ENCODE measurements at places on chromosomes 5 and 9.

- DNase-seq: no peak
These were observed 11.8 kb upstream of the CXXC5 start for GRCh38 chr5:139636207-139636792.

- DNase-seq: peak; percentile 68
These were observed 34.0 kb upstream of the AFAP1L1 start for GRCh38 chr5:149237662-149238061.

GRCh38 chr5:139263536-139263935 lies 30.0 kb upstream of the MATR3 start:
- no peak for DNase-seq

GRCh38 chr9:967436-967835 lies 9.0 kb upstream of the DMRT3 start:
- peak; percentile 56 for DNase-seq

DNA sequence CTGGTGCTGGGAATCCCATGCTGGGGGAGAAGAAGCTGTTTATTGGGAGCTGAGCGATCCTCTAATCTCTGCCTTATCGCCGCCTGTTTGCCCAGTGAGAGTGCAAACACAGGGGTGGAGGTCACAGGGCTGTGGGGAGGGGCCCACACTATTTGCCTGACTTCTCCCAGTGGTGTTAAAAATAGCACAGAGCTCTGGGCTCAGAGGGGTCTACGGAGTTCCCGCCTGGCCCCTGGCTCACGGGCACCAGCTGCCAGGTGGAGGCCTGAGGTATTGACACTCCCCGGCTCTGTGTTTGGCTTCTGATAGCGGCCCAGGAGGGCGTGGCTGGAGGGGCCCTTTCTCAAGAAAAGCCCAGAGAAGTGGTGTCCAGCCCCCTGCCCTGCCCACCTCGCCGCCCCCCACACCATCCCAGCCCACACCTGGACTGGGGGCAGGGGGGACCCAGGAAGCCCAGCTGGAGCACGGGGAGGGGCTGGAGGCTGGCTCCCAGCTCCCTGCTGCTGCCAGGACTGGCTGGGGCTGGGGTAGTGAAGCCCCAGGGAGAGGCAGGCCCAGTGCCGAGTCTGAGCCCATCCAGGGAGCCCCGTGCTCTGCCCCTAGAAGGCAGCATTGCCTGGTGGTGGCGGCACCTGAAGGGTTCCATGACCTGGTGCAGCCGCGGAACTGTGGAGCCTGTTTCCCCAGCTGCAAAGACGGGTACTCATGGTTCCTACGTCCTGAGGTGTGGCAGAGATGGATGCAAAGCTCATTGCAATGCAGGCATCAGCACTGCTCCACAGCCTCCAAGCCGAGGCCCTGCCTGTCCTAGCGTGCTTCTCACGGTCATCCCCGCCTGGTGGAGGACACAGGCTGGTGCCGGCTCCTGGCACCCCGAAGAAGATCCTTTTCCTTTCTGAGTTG lies 35.7 kb upstream of the EGFL7 start:
- peak; percentile 68 for DNase-seq

- peak; percentile 19 for DNase-seq
These were observed 657 bp downstream of the MTRR start for GRCh38 chr5:7869474-7870136.

DNA sequence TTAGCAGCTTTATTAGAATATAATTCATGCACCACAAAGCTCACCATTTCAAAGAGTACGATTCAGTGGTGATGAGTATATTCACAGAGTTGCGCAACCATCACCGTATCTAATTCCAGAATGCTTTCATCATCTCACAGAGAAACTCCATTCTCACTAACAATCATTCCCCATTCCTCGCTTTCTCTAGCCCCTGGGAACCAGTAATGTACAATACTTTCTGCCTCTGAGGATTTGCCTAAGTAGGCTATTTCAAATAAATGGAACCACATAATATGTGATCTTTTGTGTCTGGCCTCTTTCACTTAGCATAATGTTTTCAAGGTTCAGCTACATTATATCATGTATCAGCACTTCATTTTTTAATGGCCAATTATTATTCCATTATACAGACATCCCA lies 145.1 kb upstream of the ADAMTS16 start:
- no peak for DNase-seq

GRCh38 chr5:151053796-151054462 lies 26.9 kb downstream of the TNIP1 start:
- no peak for DNase-seq

DNA sequence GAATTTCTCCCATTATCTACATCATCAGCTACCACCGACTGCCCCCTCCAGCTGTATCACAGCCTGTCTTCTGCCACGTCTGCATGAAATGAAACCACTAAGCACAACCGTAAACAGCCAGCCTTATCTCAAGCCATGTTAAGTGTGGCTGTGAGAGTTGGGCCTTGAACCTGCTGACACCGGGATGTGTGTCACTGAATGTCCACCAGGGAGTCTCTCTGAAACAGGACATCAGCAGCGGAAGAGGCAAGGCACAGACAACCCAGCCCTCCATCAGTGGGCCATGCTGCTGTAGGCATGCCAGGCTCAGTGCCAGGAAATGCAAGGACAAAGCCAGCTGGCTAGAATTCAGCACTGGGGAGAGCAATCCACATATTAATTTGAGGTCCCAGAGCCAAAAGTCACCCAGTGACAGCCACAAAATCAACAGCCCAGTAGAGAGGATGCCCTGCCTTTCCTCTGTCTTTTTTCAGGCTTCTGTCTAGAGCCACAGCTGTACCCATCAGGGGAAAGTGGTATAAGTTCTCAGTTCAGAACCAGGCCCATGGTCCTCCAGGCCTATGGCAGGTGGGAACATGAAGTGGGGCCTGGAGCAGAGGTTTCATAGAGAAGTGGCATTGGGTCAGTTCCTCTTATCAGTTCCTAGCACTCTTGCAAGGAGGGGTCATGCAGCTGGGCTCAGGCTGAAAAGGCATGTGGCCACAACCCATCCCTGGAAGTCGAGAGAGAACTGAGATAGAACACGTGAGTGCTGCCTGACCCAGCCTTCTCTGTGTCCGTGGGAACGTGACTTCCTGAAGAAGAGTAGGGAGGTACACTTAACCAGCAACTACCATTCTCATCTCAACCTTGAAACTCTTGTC lies 199.4 kb downstream of the ESM1 start:
- no peak for DNase-seq

DNA sequence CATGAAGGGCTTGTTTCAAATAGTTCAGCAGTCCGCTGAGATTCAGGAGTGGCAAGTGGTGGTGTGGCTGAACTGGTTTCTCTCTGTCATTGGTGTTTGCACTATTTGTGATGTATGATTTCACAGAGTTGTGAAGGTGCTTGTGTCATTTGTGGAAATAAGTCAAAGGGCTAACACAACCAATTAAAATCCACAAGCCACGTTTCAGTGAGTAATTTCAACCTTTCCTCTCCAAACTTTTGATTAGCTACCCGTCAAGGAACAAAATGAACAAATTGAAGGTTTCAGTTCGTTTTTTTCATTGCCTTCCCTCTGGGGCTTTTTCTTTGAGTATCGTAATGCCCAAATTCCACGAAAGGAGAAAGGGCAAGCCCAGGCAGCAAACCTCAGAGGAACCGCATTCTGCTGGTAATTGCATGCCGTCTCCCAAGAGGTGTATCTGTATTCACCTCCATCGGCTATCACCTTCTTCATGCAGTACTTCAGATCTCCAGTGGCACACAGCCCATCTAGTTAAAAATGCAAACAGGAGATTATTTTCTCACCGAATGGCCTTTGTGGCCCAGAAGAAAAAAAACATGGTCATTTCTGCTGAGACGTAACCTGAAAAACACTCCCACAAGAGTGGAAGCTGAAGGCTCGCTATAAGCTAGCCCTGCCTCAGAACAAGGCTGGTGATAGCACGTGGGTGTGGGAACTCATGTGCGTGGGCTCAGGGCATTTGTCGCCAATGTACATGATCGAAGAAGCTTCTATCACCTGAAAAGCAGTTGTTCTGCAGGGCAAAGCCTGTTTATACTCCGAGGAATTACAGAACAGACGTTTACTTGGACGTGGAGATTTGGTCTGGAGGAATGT lies 197.1 kb downstream of the NR3C1 start:
- DNase-seq: no peak

DNA sequence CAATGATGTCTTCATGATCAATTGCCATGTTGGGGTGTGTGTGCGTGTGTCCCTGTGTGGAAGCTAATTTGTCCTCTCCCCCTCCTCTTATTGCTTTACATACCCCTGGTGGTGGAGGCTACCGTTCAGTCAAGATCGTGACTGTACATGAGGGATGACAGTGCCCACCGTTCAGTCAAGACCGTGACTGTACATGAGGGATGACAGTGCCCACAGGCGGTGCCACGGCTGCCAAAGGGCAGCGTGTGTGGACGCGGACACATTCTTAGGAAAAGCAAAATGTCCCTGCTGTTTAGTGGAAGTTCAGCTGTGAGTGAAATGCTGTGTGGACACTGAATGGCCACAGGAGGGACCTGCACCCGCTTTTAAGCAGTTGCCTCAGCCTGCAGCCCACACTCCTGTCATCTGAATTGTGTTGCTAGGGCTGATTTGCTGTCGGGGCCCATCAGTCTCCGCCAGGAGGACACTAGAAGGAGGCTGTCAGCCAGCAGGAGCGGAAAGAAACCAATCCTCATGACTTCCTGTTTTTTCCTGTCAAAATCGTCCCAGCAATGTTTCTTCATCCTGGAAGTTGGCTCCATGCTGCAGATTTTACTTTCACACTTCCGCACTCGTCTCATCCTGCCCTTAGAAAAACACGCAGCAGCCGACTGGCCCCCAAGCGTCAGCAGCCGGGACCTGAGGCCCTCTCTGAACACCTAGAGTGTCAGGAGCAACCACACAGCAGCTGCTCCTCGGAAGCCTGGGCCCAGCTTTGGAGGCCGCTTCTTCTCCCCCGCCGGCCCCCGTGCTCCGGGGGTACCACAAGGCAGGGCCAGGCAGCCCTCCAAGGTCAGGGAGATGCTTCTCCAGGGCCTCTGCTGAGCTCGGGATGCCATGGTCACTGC lies 9.1 kb downstream of the OR2V1 start:
- peak; percentile 47 for DNase-seq

- DNase-seq: no peak
These were observed 35.5 kb downstream of the POU5F2 start for GRCh38 chr5:93705896-93706295.

DNA sequence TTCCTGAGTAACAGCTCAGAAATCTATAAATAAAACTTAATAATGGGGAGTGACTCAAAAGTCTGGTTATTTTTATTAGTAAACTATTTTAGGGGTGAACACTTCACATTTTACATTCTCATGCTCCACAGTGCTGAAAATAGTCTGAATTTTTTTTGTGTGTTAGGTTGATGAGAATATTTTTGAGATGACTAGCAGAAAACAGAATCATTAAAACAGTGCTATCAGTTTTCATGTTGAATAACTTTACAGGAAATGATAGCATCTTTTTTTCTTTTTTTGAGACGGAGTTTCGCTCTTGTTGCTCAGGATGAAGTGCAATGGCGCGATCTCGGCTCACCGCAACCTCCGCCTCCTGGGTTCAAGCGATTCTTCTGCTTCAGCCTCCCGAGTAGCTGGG lies 60.3 kb downstream of the TMC1 start:
- DNase-seq: no peak

GRCh38 chr5:24183981-24184380 lies 460.8 kb downstream of the CDH10 start:
- no peak for DNase-seq

- peak; percentile 33 for DNase-seq
These were observed 451.8 kb downstream of the RAB3C start for GRCh38 chr5:59034498-59035186.

- no peak for DNase-seq
These were observed 190.1 kb downstream of the CWC27 start for GRCh38 chr5:64958757-64959391.

GRCh38 chr9:124349267-124349666 lies 66.0 kb downstream of the PSMB7 start:
- DNase-seq: no peak

DNA sequence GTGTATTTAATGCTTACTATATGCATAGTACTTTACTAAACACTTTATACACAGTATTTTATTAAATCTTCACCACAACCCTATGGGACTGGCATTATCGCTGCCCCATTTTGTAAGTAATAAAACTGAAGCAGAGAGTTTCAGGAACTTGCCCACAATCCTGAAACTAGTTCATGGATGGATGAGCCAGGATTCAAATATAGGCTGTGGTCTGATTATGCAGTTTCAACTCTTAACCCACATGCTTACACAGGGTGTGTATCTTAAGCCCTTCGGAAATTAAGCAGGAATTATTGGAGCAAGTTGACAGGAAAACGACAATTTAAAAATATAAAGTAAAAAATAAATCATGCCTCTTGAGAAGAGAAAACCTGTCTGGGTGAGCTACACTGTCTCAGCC lies 109.0 kb downstream of the ATP10B start:
- DNase-seq: no peak

DNA sequence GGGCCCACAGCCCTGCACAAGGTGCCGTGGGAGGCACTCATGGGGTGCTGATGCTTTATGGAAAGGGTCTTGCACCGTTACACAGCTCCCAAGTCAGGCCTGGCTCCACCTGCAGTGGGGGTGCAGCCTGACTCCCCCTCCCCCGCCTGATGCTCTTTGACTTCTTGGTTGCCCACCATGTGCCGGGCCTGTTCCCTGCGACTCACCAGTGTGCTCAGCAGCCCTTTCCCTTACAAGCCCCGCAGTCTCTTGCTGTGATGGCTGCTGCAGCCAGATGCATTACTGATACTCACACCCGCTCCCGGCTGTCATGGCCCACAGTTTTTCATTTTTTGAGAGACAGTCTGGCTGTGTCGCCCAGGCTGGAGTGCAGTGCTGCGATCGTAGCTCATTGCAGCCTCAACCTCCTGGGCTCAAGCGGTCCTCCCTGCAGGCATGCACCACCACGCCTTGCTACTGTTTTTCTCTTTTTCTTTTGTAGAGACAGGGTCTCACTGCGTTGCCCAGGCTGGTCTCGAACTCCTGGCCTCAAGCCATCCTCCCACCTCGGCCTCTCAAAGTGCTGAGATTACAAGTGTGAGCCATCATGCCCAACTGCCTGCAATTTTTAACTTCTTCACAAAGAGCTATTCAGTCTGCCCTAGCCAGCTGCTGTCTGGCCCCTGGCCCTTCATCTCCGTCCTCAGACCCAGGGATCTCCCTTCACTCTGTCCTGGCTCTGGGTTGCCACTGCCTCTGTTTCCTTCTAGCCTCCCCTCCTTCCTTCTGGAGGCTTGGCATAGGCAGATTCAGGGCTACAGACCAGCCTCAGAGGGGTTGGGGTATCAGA lies 109.5 kb downstream of the RXRA start:
- no peak for DNase-seq

GRCh38 chr5:66542711-66543110 lies 53.5 kb upstream of the MAST4 start:
- DNase-seq: no peak

DNA sequence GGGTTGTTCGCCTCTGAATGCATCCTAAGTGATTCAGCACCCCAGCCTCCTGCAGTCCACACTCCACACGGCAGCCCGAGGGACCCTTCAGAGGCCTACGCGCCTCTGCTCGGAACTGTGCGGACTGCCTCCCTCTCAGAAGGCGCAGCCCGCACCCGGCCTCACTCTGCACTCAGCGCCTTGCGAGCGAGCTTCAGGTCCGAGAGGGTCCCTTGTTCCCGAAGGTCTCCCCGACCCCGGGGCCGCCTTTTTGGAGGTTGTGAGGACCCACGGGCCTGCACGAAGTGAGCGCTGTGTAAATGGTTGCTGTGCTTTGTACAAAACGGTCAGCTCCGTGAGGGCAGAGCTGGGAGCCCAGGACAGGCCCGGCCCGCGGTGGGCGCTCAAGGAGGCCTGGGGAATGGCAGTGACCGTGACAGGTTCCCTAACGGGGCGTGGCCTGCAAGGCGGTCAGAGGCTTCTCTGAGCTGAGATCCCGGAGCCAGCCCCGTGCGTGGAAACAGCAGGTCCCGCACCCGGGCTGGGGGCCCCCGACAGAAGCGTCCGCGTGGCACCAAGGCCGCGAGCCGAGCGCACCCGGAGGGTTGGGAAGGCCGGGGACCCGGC lies 698 bp upstream of the CACNA1B start:
- DNase-seq: no peak

GRCh38 chr9:19036611-19037010 lies 3.6 kb upstream of the SAXO1 start:
- no peak for DNase-seq

All from iPS-NIHi11 (cell line).